ENCODE measurements at places on chromosomes 5 and 9.
A peak's percentile ranks its signal among the peaks of the same experiment; 100 is the strongest.

- no peak for DNase-seq
Measured at GRCh38 chr9:27086818-27087680, 22.0 kb upstream of the TEK start.

- no peak for DNase-seq
Measured at GRCh38 chr5:116522356-116523136, 52.1 kb downstream of the SEMA6A start.

DNA sequence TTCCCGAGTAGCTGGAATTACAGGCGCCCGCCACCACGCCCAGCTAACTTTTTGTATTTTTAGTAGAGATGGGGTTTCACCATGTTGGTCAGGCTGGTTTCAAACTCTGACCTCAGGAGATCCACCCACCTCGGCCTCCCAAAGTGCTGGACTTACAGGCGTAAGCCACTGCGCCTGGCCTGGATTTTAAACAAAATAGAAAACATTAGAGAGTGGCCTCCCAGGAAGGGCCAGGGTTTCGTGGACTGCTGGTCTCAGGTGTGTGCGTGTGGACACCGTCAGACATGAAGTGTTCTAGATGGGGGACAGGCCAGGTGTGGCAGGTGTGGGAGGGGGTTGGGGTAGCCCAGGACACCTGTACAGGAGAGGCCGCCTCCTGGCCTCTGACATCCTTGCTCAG is 7.0 kb upstream of the GBGT1 start:
- no peak for DNase-seq

DNA sequence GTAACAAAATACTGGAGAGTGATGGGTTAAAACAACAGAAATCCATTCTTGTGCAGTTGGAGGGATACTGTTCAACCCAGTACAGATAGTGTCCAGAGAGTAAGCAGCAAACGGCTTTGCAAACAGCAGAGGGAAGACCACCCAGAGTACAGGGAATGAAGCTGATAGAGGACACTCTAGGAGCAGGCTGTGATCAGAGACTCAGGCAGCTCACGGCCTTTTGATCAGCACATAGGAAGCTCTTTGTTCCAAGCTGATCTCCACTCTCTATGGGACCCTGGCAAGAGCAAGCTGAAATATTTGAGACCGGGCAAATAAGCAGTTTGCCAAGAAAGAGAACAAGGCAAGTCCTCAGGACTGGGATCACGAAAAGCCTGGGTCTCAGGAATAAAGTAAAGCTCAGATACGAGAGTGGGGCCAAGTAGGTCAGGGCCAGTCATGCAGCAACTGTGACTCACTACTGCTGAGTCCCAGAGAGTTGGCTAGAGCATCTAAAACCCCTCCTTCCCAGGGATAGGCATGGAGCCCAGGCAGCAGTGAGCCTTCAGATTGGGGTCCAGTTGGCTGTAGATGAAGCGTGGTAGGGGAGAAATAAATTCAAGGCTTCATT is 52.4 kb downstream of the MELK start:
- DNase-seq, result peak; percentile 61

DNA sequence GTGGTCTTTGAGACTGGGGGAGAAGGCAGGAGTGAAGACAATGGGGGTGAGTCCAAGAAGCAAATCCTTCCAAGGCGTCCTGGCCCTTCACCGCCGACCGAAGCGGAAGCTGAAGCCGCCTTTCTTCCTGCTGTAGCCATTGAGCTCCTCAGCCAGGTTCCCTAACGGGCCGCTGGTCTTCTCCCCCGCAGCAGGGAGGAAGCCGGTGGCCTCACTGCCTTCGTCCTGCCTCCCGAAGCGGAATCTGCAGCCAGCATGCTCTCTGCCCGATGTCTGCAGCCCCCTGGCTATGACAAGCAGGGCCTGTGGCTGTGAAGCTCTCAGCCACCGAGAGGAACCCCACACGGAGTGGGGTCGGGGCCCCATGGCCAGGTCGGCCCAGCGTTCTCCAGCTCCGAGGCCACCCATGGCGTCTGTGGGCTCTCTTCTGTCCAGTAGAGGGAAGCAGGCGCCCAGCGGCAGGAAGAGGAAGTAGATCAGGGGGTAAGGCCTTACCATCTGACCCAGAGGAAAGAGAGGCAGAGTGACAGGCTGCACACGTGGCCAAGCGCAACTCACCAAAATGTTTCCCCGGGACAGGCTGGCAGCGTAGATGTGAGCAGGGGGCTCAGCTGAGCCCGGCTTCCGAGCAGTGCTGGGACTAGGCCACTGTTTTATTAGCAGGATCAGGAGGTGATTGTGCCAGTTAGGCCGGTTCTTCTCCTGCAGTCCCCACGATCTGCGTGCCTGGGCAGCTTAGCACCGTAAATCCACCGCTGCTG is 3.1 kb downstream of the QRFP start:
- no peak for DNase-seq

DNA sequence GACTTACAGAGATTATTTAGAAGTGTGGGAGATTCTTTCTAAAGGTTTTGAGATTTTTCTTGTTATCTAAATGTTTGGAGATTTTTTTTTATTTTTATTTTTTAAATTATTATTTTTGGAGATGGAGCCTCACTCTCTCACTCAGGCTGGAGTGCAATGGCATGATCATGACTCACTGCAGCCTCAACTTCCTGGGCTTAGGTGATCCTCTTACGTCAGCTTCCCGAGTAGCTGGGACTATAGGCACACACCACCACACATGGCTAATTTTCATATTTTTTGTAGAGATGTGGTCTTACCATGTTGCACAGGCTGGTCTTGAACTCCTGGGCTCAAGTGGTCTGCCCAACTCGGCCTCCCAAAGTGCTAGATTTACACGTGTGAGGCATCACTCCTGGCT is 694.5 kb downstream of the TLE1 start:
- peak; percentile 62 for DNase-seq

DNA sequence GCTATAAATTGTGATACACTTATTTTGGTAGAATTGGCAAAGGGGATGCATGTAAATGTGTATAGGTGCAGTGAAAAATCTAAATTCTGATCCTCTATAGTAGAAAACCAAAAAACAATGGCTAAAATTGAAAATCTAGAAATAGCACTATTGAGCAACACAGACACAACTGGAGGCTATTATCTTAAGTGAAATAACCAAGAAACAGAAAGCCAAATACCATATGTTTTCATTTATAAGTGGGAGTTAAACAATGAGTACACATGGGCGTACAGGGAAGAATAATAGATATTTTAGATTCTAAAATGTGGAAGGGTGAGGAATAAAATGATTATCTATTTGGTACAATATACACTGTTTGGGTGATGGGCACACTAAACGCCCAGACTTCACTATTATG is 183.2 kb upstream of the TUSC1 start:
- no peak for DNase-seq

- DNase-seq, result no peak
Measured at GRCh38 chr5:76468635-76469425, 65.7 kb downstream of the IQGAP2 start.

GRCh38 chr5:65862384-65862783 is 64.0 kb upstream of the ERBIN start:
- no peak for DNase-seq

GRCh38 chr5:142568283-142568995 is 117.5 kb downstream of the FGF1 start:
- DNase-seq, result no peak

DNA sequence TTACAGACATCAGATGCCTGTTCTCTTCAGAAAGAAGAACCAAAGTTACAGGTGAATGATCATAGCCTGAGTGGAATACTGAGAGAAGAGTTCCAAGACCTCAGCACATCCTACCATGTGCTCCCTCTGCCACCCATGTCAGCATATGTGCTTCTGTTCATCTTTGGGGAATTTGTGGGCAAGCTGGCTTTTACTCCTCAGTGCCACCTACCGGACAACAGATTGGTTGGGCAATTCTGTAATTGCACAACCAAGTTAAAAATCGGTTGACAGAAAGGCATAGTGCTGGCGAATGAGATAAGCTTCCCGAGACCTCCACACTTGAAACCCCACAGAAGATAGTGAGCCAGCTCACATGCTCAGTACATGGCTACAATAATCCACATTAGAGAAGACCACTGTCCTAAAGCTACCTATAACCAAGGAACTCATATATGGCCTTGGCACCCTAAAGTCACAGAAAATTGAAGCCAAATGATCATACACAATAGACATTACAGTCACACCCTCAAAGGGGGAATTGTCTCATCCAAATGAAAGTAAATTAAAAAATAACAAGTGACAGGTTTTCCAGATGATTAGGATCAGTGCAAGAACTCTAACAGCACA is 1238.0 kb upstream of the NUDT12 start:
- no peak for DNase-seq

DNA sequence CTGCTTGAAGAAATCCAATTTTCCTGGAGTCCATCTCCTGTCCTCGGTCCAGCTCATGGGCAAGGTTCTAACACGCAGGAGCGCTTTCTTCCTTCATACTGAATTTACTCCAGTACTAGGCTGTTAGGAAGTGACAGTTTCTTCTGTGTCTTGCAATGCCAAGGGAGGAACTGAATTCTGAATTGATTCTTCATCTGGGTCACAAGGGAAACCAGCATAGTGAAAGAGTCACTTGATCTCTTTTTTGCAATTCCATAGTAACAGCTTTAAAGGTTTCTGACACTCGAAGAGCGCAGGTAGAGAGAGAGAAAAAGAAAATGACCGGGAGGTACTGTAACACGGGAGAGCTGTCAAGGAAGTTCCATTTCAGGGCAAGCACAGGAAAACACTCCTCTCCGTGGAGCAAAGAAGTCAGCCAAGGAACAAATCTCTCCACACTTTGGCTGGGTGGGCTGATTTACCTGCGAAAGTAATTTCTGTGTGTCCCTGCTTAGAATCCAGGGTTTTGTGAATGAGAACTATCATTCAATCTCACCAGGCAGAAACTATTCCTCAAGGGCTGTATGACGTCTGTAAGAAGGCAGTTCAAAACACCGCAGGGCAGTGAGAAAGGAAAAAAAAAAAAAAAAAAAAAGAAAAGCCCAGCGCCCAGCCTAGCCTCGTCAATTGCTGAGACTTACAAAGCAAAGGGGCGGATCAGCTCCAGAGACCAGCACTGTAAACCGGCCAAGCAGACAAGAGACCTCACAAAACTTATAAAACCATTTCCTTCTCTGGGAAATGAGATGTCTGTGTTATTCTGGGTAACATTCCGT is 617.8 kb downstream of the PDE4D start:
- DNase-seq, result no peak

- DNase-seq, result no peak
Measured at GRCh38 chr5:13480834-13481233, 463.7 kb downstream of the DNAH5 start.

- DNase-seq, result no peak
Measured at GRCh38 chr5:106415541-106415940, 1255.2 kb downstream of the EFNA5 start.

GRCh38 chr9:2655411-2655901 is 33.9 kb downstream of the VLDLR start:
- DNase-seq, result peak; percentile 95

- peak; percentile 92 for DNase-seq
Measured at GRCh38 chr5:657570-657969, 35.6 kb downstream of the TPPP start.

- no peak for DNase-seq
Measured at GRCh38 chr9:13555989-13556500, 276.6 kb upstream of the MPDZ start.

- peak; percentile 16 for DNase-seq
Measured at GRCh38 chr5:55604611-55605067, 69.9 kb upstream of the PLPP1 start.

DNA sequence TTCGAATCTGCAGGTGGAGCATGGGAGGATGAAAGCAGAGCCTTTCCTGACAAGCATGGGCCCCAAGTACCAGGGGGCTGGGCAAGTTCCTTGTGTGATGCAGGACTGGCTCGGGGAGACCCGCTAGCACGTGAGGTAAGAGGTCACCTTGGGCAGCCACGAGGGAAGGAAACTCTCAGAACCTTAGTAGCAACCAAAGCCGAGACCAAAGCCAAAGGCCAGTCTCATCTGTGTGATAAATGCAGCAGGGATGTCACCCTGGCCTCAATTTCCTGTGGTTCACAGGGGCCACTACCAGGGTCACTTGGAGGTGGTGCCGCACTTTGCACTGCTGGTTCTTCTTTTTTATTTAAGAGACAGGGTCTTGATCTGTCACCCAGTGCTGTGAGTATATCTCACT is 39.5 kb downstream of the PRRT1B start:
- no peak for DNase-seq

GRCh38 chr5:3878267-3878666 is 282.6 kb downstream of the IRX1 start:
- no peak for DNase-seq

DNA sequence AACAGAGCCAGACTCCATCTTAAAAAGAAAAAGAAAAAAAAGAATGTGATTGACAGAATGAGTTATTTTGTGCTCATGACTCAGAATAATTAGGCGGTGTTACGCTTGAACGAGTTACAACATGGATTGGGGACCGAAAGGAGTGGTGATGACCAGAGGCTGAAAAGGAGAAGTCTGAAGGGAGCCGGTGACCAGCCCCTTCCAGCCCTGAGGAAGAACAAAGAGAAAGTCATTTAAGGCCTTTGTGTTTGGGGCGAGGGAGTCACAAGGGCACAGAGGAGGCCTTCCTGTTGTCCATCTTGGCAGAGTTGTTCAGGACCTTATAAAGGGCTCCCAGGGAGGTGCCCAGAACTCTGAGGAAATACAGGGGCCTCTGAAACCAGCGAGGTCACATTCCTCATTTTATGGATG is 131.6 kb downstream of the GOLPH3 start:
- DNase-seq, result no peak

- peak; percentile 65 for DNase-seq
Measured at GRCh38 chr5:131589510-131590348, 45.3 kb downstream of the RAPGEF6 start.

DNA sequence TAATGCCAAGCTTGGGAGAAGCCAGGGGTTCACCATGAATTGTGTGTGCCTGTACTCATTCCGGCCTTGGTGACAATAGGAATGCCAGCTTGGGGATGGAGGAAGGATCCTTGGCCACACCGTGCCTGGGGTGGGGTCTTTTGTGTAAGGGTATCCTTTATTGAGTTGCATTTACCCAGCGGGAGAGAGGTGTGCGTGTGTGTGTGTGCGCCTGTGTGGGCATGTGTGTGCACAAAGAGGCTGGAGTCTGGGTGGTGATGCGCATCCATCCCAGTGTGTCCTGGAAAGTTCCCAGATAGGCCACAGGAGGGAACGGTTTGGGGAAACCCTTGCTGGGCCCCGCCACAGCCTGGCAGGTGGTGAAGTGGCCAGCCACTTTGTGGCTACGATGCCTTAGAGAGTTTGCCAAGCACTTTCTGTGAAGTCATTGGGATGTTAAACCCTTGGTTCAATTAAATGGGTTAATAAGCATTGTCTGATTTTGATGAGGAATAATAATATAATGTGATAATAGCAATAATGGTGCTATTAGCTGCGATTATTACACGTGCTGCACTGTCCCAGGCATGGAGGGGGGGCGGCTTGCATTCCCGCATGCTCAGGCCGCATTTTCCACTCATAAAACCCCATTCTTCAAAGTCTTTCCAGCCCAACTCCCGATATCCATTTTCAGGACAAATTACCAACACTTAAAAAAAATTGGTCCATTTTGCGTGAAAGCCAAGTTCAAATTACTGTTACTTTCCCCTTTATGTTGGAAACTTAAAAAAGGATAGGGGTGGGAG is 13.7 kb downstream of the PITX1 start:
- no peak for DNase-seq

GRCh38 chr5:31347552-31347905 is 154.0 kb downstream of the CDH6 start:
- no peak for DNase-seq

- DNase-seq, result no peak
Measured at GRCh38 chr9:130765137-130766020, 69.7 kb upstream of the ABL1 start.

All from RKO (cell line).